Activated naive CD4-positive, alpha-beta T cell treated with anti-CD3 and anti-CD28 coated beads for 36 hours (primary cell): ENCODE measurements at places on chromosomes 7 and 10.
A peak's percentile ranks its signal among the peaks of the same experiment; 100 is the strongest.

GRCh38 chr7:39547336-39547735, 18.9 kb upstream of the YAE1 start:
- no peak for DNase-seq

DNA sequence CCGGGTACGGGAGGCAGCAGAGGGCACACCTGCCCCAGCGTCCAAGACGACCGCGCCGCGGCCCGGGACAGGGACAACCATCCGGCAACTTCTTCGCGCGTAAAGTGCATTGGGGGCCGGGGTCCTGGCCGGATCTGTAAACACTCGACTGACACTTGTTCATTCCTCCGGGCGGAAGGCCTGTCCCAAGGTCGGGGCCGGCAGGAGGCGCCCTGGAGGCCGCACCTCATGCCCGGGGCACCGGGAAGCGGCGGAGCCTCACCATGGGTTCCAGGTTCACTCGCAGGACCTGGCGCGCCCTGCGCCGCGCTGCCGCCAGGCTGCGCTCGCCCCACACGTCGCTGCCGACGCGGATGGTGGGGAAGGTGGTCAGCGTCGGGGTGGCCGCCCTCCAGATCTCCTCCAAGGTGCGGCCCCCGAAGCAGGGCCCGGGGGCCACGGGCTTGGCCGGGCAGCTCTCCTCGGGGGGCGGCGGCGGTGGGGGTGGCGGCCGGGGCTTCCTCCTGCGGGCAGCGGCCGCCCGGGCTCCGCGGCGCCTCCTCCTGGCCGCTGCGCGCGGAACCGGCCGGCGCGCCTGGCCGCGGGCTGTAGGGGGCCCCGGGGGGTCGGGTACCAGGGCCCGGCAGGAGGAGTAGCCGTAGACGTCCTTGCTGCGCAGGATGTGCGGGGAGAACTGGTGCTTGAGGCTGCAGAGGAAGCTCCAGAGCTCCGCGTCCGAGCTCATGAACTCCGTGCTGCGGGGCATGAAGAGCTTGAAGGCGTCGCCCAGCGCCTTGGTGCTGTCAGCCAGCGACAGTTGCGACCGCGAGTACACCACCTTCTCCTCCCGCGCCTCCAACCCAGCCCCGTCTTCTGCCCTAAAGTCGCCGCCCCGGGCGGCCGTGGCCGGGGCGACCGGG, 746 bp downstream of the CCDC71L start:
- DNase-seq, result peak; percentile 87

DNA sequence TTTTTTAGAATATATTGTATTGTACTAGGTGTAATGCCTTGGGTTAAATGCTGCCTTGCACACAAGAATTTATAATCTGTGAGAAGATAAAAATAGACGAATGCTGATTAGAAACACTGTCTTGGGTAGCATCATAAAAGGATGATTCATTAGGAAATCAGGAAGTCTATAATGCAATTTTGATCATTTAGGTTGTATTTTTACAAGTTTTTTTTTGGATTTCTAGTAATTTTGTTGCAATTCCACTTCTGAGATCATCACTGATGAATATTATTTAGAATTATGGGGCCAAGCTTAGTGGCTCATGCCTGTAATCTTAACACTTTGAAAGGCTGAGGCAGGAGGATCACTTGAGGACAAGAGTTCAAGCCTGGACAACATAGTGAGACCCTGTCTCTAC, 29.6 kb downstream of the WBP1L start:
- DNase-seq, result no peak

DNA sequence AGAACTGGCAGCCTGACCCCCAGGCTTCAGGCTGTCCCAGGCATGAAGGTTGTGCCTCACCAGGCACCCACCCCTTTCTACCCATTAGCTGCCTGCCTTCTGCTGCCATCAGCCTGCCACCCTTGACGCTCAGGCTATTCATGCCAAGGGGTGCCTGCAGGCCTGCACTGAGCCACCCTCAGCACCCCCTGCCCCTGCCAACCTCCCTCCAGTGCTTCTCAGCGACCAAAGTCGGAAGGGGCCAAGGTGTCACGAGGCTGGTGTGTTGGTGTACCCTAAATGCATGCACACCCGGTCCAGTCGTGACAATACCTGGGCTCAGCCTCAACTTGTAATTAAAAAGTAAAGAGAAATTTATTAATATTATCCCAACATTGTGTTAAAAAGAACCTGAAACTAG, 422.7 kb downstream of the ARL4A start:
- DNase-seq, result no peak

- DNase-seq, result no peak
Measured at GRCh38 chr10:921471-922414, 9.8 kb downstream of the LARP4B start.

DNA sequence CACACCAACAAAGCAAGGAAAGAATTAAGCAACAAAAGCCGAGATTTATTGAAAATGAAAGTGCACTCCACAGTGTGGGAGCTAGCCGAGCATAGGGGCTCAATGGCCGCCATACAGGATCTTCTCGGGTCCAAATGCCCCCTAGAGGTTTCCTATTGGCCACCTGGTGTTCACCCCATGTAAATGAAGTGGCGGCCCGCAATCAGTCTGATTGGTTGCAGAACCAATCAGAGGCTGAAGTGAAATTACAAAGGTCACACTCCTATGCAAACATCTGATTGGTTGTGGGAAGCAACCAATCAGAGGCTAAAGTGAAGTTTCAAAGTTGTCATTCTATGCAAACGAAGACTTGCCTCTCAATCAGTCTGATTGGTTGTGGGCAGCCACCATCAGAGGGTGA, 61.8 kb upstream of the SLC35B4 start:
- no peak for DNase-seq

DNA sequence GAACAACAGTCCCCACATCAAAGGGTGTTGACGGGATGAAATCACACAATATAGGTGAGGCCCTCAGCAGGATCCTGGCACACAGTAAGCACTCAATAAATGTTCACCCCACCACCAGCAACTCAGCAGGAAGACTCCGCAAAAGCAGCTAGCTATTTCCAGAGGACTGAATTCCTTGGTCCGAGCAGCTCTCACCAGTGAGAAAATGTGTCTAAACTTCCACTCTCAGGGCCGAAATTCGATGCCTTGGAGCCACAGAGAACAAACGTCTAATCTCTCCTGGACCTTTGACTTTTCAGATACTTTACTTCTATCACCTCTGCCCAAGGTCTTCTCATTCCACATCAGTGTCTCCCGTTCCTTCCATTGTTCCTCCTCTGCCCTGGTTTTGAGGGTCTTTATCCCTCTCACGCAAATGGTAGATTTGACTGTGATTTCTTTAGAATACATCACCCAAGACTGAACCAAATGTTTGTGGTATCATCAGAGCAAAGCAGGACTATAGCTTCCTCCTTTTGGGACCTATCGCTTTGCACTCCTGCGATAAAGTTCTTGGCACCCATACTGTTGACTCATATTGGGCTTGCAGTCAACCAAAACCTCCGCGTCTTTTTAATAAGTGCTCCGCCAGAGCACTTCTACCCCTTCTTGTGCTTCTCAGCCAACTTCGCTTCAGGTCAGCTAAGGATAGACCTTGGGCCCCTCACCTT, 903 bp upstream of the NT5C2 start:
- DNase-seq, result no peak

DNA sequence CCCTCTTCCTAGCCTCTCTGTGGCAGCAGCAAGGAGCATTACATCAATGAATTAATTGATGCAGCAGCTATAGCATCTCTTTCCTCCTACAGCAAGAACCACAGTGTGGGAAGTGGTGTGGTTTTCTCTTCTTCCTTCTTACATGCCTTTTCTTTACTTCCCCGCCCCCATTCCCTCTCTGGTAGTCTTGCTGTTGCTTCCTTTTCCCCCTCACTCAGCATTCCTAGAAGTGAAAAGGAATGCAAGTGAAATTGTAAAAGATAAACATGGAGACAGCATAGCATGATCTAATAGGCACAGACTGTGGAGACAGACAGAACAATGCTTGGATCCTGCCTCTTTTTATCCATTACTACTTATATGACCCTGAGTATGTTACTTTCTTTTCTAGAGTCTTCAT, 370.5 kb upstream of the BMPER start:
- DNase-seq, result no peak

GRCh38 chr10:27723436-27723835, 22.2 kb downstream of the MKX start:
- no peak for DNase-seq

DNA sequence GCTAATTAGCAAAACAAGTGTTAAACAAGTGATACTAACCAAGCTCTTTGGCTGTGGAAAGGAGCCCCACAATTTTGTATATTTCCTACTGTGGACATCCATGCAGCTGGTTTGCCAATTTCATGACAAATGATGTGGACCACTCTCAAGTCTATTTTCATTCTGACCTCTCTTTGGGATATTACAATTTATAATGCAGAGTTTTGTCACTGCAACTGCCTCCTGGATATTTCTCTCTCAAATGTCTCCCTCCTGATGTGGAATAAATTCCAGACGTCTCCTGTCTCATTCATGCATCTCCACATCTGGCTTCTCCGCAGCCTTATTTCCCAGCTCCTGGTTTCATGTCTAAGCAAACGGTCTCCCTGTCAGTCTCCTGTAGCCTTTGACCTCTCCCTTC, 80.6 kb upstream of the RHEB start:
- DNase-seq, result no peak

GRCh38 chr10:119853574-119853973, 19.1 kb downstream of the MCMBP start:
- no peak for DNase-seq

- no peak for DNase-seq
Measured at GRCh38 chr10:122234416-122234815, 36.7 kb upstream of the BTBD16 start.

DNA sequence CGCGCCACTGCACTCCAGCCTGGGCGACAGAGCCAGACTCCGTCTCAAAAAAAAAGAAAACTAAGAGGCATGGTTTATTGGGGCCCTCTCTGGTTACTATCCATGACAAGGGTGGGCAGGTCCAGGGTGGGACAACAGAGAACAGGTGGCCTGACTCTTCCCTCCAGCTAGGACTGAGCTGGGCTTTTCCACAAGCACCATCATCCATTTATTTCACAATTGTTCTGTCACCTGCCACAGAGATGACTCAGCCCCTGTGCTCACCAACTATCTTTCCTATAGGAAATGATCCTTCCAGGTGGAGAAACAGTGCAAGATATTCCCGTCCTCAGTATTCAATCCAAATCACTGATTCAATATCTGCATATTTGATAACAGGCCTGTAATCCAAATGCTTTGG, 44.9 kb upstream of the MYL10 start:
- no peak for DNase-seq

GRCh38 chr7:142833174-142834048, 21.5 kb upstream of the EPHB6 start:
- no peak for DNase-seq

DNA sequence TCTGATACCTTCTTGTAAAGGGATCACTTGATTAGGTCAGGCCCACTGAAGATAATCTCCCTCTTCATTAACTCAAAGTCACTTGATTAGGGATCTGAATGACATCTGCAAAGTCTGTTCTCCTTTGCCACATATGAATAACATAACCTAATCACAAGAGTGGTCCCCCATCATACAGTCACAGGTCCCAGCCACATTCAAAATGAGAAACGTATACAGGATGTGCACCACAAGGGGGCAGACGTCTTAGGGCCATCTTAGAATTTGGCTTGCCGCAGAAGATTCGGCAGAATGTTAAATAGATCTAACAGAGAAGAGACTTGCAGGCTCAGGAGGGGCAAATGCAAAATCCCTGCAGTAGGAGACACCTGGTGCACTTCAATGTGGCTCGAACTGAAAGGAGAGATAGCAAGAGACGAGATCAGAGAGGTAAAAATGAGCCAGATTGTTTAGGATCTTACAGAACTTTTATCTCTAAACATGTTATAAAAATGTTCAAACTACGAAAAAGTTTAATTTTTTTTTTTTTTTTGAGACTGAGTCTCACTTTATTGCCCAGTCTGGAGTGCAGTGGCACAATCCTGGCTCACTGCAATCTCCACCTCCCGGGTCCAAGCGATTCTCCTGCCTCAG, 10.4 kb upstream of the SMC3 start:
- DNase-seq, result peak; percentile 88

DNA sequence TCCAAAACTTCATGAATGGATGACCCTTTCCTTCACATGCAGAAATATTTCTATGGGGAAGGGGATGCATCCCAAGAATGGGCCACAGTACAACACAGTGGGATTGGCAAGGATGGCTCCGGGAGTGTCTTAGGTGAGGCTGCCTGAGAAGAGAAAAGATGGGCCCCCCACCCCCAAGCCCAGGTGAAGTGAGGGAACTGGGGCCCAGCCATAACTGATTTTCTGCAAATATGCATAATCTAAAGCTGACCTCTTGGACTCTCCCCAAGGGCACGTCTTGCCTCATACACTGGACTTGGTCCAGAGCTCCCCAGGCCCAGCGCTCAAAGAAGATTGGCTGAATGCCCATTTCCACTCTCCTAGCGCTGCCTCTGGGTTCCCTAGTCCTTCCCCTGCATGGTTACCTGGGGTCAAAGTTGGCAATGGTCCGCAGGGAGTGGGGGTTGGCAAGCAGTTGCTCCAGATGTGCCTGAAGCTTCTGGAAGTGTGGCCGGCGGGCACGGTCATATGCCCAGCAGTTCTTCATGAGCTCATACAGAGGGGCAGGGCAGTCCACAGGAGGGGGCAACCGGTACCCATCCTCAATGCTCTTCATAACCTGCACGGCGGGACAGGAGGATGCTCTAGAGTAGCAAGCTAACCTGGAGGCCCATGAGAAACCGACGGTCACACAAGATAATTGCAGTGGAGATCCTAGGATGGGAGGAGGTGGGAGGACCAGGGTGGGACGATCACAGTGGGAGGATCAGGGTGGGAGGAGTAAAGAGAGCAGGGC, 12.3 kb downstream of the ZYX start:
- no peak for DNase-seq

GRCh38 chr7:7554021-7554432, 12.7 kb upstream of the MIOS start:
- DNase-seq, result no peak

- DNase-seq, result no peak
Measured at GRCh38 chr7:64884085-64884912, 18.8 kb upstream of the ZNF273 start.
